HS-27A (cell line): ENCODE measurements at places on chromosomes 3 and 15.

GRCh38 chr3:192819001-192819569 is 91.7 kb upstream of the FGF12 start:
- DNase-seq: no peak

- no peak for DNase-seq
These were observed 888.2 kb downstream of the CADM2 start for GRCh38 chr3:85846940-85847339.

- no peak for DNase-seq
These were observed 90.5 kb upstream of the IL12A start for GRCh38 chr3:159898147-159898546.

DNA sequence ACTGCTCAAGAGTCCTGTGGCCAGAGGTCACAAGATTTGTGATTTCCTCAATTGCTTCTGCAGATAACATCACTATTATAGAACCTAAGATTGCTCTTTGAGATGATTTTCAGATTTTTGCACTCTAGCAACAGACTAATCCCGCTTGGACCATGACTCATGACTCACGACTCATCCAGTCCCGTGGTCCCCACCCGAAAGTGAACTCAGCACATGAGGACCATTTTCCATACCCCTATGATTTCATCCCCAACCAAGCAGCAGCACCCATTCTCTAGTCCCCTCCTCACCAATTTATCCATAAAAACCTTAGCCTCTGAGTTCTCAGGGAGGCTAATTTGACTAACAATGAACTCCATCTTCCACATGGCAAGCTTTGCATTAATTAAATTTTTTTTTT is 106.3 kb upstream of the ALCAM start:
- no peak for DNase-seq

DNA sequence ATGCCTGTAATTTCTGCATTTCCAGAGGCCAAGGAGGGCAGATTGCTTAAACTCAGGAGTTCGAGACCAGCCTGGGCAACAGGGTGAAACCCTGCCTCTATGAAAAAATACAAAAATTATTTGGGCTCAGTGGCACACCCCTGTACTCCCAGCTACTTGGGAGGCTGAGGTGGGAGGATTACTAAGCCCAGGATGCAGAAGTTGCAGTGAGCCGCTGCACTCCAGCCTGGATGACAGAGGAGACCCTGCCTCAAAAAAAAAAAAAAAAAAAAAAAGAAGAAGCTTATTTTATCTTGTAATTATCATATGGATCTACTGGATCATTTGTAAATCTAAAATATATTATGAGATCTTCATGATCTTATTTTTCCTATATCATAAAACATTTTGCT is 84.1 kb downstream of the PPCDC start:
- no peak for DNase-seq

DNA sequence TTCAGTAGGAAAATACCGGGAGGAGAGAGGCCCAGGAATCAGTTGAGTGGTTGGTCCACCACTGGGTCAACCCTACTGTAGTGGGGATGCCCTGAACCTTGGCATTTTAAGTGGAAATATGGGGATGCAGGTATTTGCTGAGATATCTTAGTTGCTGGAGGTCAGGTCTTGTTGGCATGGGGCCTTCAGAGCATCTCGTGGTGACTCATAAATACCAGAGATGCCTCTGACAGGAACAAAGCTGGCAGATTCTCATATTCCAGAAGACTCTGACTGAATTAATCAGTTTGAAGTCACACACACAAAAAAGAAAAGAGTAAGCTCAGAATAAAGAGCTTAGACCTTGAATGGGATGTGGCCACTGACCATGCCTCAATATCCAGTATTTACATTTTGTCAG is 91.6 kb downstream of the CACNA2D3 start:
- no peak for DNase-seq

GRCh38 chr15:33460166-33460805 is 149.5 kb downstream of the RYR3 start:
- DNase-seq: no peak

GRCh38 chr3:150096700-150097587 is 126.2 kb upstream of the PFN2 start:
- no peak for DNase-seq

DNA sequence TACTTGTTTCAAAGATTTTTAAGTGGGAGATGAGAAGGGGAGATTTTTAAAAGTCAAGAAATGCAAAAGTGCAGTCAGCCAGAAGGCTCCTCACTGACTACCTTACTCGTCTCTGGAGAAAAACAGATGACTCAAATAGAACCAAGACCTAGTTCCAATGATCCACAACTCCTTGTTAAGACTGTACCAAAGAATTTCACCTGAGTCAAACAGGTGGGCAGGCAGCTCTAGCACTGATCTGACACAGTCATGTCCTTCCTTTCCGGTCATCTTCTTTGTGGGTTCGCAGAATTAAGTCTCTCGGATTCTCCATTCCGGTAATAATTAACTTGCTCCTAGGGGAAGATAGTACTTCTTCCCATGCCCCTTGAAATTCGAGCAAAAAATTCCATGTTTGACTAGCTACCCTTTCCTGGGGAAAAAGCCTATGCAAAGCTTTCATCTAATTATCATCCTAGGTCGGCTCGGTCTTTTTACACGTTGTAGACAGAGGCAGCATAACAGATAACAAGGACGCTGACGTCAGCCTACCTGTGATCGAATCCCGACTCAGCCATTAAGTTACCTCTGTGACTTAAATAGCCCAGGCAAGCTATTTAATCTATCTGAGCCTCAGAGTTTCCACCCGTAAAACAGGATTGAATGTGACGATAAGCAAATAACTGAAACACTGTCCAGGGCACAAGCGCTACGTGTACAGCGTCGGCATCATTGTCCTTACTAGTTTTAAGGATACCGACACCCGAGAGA is 758 bp downstream of the SELENOK start:
- peak; percentile 3 for DNase-seq

DNA sequence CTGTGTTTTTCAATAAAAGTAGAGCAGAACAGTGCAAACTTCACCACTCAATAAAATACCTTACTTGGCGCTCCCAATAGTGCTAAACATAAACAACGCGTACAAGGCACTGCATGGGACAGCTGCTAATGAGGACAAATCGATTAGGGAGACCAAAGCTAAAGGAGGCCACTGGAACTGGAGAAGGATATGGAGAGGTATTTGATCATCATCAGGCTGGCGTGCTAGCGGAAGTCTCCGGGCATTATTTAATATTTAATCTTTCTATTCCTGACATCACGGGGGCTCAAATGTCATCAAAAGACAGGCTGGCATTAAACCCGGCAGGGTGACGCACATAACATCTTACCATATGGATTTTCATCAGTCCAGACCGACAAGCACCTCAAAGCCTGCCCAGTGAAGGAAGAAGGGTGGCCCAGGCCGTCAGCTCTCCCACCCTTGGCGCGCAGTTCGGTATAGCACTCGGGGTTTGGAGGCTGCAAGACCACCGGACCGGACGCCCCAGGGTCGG is 604 bp downstream of the CCPG1 start:
- DNase-seq: no peak

- no peak for DNase-seq
These were observed 42.5 kb downstream of the EPHB3 start for GRCh38 chr3:184604039-184604601.

GRCh38 chr3:20059929-20060328 is 19.7 kb downstream of the KAT2B start:
- DNase-seq: no peak

GRCh38 chr3:175411946-175412345 is 552.8 kb downstream of the NAALADL2 start:
- no peak for DNase-seq

DNA sequence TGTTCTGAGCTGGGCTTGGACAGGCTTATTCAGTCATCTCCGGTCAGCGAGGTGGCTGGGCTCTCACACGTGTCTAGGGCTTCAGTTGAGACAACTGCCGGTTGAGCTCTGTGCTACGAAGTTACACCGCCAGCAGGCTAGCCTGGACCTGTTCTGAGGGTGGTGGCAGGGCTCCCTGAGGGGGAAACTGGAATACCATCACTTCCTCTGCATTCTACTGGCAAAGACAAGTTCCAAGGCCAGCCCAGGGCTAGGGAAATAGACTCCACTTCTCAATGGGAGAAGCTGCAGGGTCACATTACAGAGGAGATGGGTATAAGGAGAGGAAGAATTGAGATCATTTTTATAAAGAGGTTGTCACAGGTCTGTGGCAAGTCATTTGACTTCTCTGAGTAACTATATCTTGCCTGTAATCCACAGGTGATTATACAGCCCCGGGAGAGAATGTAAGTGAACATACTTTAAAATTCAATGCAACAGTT is 106.8 kb upstream of the IL12A start:
- no peak for DNase-seq

DNA sequence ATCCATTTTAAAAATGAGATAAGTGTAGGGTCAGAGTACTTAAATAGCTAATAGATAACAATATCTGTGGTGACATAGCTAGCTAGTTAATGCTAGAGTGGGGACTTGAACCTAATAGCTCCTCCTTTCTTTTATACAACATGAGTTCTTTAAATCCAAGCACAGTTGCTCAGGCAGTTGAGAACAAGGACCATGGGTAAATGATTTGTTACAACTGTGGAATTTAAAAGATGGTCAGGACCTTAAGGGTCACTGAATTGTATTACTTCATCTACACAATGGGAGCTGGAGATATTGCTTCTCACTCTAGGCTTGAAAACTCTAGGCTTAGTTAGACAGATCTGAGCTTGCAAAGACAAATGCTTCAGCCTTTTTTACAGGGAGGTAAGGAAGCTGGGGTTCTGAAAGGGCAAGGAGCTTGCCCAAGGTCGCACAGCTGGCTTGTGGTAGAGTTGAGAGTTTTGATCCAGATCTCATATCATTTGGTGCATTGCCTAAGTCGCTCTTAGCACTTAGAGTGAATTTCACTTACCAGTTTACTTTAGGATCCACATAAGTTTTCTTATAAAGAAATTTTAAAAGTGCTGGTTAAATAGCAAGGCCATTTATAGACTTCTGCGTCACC is 90.2 kb downstream of the EDEM1 start:
- no peak for DNase-seq

GRCh38 chr3:102481050-102481449 is 46.2 kb downstream of the ZPLD1 start:
- DNase-seq: no peak

GRCh38 chr15:98586066-98586465 is 62.3 kb upstream of the IGF1R start:
- no peak for DNase-seq

- no peak for DNase-seq
These were observed 6.3 kb downstream of the CLK3 start for GRCh38 chr15:74621936-74622335.

GRCh38 chr3:48565591-48566400 is 2.2 kb upstream of the UCN2 start:
- no peak for DNase-seq

DNA sequence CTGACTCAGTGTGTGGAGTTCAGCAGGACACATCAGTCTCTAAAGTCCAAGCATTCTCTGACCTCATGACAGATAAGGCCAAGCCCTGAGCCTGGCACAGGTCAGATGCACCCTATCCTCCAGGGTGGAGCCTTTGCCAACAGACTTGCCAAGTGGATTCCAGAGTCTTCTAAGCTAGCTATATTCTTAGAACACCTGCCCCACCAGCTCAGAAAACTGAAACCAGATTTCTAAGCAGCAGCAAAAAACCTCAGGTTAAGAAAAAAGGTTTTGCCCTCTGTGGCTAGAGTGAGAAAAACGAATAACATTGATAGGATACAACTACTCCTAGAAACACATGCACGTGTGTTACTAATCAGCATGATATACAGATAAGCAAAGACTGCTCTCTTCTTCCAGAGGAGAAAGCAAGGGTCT is 11.6 kb downstream of the RMDN3 start:
- DNase-seq: no peak

- DNase-seq: no peak
These were observed 48.1 kb downstream of the OSBPL10 start for GRCh38 chr3:31932990-31933389.

DNA sequence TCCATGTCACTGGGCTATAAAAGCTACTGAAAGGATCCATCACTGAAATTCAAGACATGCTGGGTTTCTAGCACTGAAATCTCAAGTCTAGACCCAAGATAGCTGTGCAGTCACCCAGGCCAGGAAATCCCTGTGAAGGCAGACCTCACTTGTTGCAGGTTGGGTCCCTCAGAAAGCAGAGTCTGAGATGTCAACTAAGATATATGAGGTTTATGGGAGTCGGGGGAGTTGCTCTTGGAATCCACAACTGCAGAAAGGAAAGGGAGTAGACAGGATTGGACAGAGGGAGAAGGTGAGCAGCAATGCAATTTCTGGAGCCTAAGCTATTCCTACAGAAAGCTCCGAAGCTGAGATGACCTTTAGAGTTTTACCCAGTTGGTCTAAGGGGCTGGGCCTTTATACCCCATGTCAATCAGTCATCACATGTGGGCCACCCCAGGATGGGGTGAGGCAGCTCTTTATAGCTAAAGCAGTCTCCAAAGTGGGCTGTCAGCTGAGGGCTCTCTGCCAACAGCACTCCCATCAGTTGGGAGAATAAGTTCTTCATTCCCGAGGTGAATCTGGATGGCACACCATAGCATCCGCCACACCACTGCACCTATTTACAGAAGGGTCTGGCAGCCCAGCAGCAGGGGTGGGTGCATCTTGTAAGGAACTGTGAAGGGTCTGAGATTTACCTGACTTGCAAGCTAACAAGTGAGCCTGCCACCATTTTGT is 52.3 kb upstream of the ACVR2B start:
- no peak for DNase-seq

- DNase-seq: no peak
These were observed 483.5 kb downstream of the GABRG3 start for GRCh38 chr15:27454281-27455075.

- DNase-seq: no peak
These were observed 2.2 kb downstream of the STRA6 start for GRCh38 chr15:74200412-74200815.

DNA sequence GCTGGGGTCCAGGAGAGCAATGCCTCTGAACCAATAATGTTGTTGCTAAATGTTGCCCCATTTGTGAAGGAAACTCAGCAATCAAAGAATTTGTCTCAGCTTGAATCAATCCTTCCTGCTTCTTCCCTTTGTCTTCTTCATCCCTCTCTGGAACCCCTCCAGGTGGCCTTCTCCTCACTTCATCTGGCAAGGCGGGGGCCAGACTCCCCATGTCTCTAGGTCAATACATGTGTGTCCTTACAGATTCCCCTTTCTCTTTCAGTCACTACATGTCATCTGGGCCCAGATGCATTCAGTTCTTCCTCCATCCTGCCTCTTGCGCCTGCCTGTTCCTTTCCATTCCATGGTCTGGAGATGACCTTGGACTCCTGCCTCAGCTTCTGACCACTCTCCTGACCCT is 8.0 kb upstream of the LTF start:
- no peak for DNase-seq
